Stimulated activated CD4-positive, alpha-beta T cell treated with anti-CD3 and anti-CD28 coated beads, Interleukin-12 subunit alpha, Interleukin-12 subunit beta, amount 100 ng/mL, for 4 hours (primary cell): ENCODE measurements at places on chromosomes 6 and 20.

GRCh38 chr20:13910492-13910891 lies 79.9 kb downstream of the SEL1L2 start:
- DNase-seq = no peak

GRCh38 chr20:57387945-57388371 lies 3.2 kb upstream of the RBM38 start:
- no peak for DNase-seq

DNA sequence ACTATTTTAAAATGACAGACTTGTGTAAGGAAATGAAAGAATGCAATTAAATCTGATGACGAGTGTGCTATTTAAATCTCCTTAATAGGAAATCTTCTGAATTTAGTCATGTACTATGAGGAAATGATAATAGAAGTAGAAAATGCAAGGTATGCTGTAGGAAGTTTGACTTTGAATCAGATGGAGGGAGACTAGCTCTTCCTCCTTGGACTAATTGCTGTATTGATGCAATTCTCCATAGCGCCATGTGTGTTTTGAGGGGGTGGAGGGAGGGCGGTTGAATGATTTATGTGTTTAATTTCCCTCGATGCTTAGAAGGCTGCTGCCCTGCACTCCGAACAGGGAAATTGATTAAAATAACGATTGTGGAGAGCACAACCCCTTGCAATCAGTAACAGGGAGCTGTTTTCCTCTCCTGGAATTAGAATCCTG lies 214.4 kb upstream of the PRND start:
- no peak for DNase-seq

GRCh38 chr6:114955363-114955762 lies 612.5 kb upstream of the HS3ST5 start:
- DNase-seq = no peak
